ENCODE measurements at places on chromosomes 6 and 20.
A peak's percentile ranks its signal among the peaks of the same experiment; 100 is the strongest.

DNA sequence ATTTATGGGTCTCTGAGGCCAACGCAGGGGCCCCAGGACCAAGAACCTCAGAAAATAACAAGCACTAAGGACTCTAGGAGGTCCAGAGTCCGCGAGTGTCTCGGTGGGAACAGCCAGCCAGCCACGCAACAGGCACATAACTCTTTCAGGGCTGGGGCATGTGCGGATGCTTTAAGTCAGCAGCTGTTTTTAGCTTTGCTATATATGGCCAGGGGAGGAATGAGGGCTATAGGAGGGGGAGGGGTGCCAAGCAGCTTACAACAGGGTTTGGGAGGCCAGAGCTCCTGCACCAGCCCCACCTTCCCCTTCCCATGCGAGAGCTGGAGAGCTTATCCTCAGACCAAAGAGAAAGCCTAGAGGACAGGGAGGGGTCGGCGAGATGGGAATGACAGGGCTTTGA, 6.2 kb downstream of the JPH2 start:
- no peak for DNase-seq

GRCh38 chr20:23603321-23603720, 2.4 kb downstream of the CST9 start:
- DNase-seq = no peak

GRCh38 chr20:54173653-54174456, at the start of gene CYP24A1:
Gene CYP24A1 (minus strand): TSS chr20:54173986. CDS start chr20:54173579, 407 bp downstream.
- DNase-seq = no peak

- DNase-seq = no peak
These were observed 11.9 kb upstream of the PM20D2 start for GRCh38 chr6:89133981-89134380.

DNA sequence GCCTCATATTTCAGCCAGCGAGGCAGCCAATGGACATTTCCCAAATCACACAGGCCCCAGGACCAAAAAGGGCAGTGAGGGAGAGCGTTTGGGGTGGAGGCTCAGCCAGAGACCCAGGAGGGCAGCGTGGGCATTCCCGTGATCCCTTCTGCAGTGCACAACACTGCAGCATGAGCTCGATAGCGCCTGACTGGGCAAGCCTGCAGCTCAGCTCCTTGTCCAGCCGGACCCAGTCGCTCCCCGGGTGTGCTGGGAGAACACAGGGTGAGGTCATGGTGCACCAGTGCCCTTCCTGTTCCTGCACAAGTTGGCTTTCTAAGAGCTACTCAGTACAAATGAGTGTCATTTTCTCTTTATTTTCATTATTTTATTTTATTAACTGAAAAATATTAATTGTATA, 5.9 kb downstream of the TTLL2 start:
- no peak for DNase-seq

GRCh38 chr6:108825326-108825725, 22.9 kb upstream of the ARMC2 start:
- no peak for DNase-seq

DNA sequence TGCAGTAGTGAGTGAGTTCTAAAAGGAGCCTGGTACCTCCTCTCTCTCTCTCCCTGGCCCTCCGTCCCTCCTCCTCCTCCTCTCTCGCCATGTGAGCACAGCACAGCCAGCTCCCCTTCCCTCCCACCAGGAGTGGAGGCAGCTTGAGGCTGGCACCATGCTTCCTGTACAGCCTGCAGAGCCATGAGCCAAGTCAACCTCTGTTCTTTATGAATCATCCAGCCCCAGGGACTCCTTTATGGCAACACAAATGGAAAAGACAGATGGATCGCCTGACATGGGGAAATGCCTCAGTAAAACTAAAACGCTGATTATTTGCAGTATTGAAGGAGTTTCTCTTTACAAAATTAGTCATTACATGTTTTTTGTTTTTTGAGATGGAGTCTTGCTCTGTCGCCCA, 233.7 kb upstream of the ARID1B start:
- DNase-seq = no peak

DNA sequence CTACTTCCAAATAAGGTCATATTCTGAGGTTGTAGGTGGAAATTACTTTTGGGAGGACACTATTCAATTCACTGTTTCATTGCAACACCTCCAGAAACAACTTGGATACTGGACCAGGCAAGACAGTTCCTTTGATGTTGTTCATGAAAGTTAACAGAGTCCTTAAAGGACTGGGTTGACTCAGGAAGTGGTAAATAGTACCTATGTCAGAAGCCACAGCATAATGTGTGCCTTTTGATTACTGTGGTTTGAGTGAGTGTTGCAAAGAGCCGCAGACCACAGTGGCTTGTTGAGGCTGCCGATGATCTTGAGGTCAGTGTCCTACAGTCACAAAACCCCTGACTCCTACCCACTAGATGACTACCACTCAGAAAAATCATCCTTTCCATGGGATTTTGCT, 10.9 kb downstream of the IL20RA start:
- DNase-seq = peak; percentile 80

GRCh38 chr20:40279390-40279789, 409.6 kb downstream of the MAFB start:
- DNase-seq = no peak

DNA sequence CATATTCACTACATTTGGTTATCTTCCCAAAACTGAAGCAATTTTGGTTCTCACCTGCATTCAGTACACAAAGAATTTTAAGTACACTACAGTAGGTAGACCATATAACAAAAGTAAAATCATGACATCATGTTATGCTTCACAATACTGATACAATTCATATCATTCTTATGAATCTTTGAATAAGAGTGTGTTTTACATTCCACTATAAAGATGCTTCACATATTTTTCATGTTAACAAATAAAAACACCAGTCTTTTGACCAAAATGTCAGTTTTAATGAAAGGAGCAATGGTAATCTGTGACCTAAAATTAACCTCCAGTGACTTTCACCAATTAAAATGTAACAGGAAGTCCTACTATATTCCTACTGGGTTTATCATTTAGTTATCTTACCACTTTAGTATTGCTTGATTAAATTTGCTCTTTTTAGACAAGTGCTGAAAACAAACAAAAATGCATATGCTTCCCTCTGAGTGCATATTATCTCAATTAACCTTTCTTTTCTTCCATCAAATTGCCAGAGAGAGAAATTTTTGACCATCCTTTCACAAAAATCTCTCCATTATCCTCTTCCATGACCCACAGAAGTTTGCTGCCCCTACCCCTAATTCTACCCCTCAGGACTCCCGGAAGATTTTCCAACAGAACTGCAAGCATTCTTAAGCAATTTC, 49.3 kb downstream of the PHIP start:
- no peak for DNase-seq

DNA sequence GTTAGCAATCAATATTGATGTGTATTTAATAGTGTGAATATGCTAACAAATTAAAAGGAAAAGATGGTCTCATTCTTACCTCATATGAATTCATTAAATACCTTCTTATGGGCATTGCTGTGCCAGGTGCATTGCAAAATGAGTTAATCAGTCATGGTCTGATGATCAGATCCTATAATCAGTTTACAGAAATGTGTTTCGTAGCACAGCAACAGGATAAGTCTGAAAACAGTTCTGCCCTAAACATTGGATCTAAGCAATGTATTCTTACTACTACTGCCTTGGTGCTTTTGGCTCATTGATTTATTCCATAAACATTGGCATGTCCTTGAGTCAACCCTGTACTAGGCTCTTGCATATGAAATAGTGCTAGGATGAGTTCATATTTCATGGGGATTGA, 417.0 kb upstream of the JAG1 start:
- DNase-seq = no peak

DNA sequence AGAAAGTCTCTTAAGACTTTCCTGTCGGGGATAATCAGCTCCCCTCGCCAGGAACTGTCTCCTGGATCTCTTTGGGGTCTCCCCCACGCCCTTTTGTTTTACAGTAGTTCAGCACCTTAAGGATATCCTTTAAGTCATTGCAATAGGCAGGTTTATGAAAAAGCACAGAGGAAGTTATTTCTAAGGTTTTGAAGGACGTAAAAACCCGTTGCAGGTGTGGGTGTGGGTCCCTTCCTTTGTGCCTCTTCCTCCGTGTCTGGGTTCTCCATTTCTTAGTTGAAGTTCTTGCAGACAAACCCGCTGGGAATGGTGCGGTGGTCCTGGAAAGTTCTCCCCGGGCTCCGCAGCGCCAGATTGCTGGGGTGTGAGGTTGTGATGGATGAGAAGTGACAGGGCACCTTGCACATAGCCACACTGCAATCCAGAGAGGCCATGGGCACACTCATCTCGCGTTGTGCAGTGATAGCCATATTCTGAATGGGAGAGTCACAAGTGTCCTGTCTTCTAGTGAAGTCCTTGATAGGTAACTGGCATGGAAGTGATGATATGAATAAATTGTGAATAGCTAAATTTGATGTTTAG, 65.2 kb downstream of the GTF2H5 start:
- no peak for DNase-seq

DNA sequence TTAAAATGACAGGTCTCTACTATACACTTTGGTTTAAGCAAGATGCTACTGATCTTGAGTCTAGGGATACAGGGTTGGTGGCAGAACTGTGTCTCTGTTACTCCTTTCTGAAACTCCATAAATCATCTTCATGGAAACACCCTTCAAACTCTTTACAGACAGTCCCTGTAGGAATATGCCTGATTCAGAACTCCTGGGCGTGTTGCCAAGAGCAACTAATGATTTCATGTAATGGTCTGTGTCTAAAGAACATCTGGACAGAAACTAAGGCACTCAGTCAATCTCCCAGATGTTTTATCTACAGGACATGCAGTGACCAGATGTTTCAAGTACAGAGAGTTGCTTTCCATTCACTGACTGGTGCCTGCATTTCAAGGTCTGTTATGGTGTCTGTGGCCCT, 464.4 kb upstream of the CHD6 start:
- no peak for DNase-seq

DNA sequence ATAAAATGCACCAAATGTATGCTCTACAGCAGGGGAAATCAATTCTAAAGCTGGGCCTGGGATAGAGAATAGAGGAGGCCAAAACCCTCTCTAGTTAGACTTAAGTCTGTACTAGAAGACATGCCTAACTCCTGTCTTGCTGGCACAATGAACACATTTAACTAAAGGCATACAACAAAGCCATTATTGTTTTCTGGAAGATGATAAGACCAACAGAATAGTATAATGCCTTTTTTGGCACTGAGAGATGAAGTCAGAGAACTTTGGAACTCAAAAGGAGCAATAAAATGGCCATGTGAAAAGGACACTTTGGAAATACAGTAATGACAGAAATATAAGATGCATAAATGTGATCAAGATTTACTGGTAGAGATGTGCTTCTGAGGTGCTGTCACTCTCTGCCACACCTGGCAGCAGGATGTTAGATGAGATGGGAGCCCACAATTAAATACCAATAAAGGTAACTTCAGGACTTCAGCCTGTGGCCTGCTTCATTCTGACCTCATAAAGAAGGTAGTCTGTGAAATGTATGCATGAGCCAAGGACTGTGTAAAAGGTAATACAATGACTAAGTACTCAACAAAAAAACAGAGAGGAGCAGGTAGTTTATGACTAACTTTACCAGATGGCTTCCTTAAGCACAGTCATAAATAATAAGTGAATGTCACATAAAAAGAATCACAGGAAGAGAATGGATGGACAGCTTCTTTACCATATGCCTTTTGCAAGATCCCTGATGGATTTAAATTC, 333.4 kb downstream of the BCKDHB start:
- DNase-seq = no peak

DNA sequence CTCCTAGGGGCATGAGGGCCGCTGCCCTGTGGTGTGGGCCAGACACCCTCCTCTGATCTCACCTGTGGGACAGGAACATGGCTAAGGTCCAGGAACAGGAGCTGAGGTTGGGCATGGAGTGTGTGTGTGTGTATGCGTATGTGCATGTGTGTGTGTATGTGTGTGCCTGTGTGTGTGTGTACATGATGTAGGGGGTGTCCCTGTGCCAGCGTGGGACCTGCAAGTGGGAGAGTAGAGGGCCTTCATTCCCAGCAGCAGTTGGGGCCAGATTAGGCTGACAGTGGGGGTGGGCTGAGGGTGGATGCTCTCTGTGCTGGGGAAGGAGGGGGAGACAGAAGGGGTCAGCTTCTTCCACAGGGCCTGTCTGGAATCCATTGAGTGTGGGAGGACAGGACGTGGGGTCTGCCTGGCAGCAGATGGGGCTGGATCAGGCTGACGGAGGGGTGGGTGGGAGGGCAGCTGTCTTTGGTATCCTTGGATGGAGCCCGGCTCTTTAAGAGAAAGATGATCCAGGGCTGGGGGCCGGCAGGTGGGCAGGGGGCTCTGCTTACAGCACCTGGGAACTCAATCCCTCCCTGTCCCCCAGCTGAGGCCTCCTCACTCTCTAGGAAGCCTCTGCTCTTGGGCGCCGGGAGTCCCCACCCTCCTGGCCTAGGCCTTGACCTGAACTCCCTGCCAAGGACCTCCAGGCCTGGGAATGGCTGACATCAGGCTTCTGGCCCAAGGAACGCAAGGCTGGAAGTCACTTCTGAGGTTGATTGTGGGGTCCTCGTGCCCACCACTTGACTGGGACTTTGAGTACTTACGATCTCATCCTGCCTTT, 44.0 kb downstream of the SPDEF start:
- DNase-seq = no peak

DNA sequence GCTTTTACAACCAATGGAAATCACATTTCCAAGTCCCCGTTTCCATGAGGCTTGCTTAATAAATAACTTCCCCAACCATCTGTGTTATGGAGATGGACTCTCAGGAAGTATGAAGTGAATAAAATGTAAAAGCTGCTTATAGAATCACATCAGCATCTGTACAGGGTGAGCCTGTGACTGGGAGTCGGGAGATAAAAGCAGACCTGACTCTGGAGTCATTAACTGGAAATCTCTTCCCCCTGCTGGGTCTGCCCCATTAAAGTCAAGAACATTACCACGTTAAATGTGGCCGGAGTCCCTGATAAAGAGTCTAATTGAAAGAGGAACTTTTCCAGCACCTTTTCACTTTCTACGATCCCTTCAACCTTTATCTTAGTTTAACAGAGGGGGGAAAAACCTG, 368.5 kb downstream of the DOK5 start:
- no peak for DNase-seq

DNA sequence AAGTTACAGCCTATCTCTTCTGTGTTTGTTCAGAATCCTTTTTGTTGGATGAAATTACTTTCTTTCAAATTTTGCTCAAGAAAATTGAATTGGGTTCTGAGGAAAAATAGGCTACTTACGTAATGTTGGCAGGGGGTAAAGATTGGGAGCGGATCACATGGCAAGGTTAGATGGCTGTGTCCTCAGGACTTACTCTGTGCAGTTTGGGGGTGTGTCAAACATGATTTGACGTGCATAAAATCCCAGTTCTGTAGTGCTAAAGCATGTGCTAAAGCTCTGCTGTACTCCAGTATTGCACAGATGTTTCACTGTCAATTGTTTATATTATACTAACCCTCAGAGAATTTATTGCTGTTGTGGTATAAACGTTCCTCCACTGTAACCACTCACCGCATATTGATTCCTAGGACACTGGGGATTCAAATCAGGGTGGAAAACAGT, 2.6 kb downstream of the NT5E start:
- DNase-seq = no peak

DNA sequence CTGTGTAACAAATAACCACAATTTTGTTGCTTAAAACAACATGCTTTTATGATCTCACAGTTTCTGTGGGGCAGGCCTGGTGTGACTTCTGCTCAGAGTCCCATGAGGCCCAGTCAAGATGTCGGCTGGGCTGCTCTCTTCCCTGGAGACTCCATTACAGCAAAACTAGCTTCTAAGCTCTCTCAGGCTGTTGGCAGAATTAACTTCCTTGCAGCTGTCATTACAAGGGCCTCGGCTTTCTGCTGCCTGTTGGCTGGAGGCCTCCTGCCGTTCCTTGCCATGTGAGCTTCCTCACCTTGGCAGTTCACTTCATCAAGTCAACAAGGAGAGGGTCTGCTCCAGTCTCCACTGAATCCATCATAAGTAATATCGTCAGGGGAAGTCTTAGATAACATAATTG, 659.2 kb downstream of the PRKN start:
- no peak for DNase-seq

- DNase-seq = no peak
These were observed 248.5 kb downstream of the BTBD9 start for GRCh38 chr6:38391206-38391605.

All from AML-193 (cell line).